Hypothalamus (tissue), 51 donors: ENCODE measurements at places on chromosomes 6 and 20.

DNA sequence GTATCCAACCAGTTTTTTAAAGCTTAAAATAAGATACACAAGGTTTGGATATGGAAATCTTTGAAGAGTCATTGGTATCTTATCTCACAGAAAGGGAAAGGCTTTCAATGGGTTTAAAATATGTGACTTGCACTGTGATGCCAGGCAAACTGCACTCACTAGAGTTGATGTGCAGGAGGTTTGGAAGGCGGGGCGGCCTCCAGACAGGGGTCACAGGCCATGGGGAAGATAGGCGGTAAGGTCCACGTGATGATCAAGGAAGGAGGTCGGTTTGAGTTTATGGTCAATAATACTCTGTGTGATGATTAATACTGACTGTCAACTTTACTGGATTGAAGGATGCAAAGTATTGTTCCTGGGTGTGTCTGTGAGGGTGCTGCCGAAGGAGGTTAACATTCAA is 9.5 kb upstream of the RAMACL start:
- DNase-seq: no peak

GRCh38 chr6:144190593-144190992 is 40.3 kb downstream of the STX11 start:
- no peak for DNase-seq

DNA sequence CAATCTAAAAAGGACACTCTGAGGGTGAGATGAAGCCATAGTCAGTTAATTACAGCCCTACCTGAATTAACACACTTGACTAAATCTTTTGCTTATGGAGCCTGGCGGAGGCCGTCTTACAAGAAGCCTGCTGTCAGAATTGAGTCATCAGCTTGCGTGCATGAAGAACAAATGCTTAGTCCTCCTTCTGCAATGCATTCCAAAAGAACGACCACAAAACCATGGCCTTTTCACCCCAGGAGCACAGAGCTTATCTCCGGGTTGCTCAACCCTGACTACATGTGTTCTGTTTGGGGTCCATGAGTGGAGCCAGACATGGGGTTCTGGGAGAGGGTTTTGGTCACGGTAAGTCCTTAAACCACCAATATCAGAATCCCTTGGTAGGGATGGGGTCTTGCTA is 318.1 kb downstream of the CLIC5 start:
- no peak for DNase-seq

DNA sequence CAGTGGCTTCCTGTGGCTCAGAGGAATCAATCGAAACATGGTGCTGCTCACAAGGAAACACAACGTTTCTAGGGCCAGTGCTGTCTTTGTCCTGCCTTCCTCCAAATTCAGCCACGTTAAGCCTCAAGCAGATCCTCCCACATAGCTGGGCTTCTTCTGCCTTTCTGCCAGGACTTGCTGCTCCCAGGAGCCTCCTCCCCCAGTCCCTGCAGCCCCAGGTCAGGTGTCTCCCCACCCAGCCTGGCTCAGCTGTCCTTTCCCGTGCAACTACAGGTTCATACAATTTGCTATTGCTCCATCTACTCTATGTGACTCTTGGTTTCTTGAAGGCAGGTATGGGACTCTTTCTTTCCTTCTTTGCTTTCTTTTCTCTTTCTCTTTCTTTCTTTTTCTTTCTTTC is 215.3 kb upstream of the RNF24 start:
- DNase-seq: no peak

GRCh38 chr6:135871296-135871695 is 19.8 kb downstream of the PDE7B start:
- DNase-seq: no peak

GRCh38 chr6:158081657-158081935 is 86.5 kb downstream of the SERAC1 start:
- DNase-seq: no peak

DNA sequence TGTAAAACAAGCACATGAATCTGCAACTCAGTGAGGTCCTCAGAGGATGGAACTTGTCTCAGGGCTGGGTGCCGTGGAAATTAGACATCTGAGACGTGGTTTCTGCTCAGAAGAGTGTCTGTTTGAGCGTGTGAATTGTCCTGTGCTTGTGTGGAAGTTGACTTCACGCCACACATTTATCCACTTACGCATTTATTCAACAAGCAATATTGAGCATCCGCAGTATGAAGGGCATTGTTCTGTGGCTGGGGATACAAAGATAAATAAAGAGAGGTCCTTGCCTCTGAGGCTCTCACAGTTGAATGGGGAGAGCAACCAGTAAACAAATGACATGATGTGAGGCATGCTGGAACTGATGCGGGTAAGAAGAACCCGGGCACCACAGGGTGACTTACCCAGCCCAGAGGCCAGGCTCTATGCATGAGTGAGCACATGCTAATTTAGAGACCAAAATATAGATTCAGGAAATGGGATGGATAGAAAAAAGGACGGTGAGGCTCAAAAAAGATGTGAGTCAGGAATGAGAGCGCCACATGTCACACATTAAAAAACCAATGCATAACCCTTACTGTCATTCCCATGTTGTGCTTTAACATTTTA is 60.4 kb downstream of the SOBP start:
- DNase-seq: no peak

DNA sequence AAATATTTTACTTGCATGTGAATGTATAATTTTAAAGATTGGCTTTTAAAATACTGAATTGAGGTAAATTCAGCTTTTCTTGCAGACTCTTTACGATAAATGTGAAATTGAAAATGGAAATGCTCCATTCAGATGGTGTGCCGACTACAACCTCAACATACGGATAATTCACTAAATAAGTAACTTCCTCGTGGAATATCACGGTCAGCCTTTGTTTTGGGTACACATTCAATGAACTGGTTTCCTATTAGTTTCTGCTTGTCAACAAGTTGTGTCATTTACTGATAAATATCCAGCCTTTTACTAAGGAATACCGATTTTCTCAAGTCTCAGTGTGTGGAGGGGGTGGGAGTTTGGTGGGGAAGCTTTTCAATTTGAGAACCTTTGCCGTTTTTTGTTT is 2.4 kb upstream of the IRF4 start:
- no peak for DNase-seq

GRCh38 chr6:148398678-148399077 is 56.0 kb downstream of the SASH1 start:
- no peak for DNase-seq

DNA sequence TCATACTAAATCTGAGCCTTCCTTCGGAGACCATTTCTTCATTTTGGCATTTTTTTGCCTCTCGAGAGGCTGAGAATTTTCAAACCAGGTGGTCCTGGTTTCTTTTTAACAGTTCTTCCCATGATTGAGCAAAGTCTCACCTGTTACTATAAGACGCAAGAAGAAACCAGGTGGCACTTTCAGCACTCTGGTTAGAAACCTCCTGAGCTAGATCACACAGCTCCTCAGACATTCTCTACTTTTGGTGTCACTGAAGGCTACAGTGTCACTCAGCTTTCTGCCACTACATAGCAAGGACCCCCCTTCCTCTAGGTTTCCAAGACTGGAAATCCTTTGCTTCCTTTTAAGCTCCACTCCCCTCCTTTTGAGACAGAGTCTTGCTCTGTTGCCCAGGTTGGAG is 7.3 kb downstream of the IFNGR1 start:
- no peak for DNase-seq

GRCh38 chr6:165086814-165087213 is 222.6 kb downstream of the C6orf118 start:
- DNase-seq: no peak

DNA sequence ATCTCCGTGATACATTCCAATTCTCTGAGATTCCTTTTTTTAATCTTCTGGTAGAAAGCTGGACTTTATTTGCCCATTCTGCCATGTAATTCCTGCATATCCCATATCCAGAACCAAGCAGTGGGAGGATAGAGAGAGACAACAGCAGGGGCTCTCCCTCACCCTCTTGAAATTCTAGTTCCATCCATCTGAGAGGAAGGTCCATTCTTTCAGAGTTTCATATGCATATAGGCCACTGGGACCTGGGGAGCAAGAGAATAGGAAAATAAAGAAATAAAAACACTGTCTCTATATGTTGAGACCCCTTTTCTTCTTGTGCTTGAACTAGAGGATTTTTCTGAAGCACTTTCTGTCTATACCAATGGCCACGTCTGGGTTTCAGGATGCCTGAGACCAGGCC is 147.9 kb upstream of the STMND1 start:
- DNase-seq: no peak

DNA sequence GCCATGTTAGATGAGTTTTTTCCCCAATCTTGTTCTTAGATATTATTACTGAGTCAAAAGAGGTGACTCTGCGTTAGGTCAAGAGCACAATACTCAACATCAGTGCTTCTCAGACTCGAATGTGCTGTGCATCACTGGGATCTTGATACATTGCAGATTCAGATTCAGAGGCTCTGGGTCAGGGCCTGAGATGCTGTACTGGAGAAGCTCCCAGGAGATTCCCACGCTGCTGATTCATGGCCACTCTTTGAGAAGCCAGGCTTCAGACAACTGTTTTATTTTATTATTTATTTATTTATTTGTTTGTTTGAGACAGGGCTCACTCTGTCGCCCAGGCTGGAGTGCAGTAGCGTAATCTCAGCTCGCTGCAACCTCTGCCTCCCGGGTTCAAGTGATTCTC is 41.4 kb upstream of the ARID1B start:
- no peak for DNase-seq

DNA sequence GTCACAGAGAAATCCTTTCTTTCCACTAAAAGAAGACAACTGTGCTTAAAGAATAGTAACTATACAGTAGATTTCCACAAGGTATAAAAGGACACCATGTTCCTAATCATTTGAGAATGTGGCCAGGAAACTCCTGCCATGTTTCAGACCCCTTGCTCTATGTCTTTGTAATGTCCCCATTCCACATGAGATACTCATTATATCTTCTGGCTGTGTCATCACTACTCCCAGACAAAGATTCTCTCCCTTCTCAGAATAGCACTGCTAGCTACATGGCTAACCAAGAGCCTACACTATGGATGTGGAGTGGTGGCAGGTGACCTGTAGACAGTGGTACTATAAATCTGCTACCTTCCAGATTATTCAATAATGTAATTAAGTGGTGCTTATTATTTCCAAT is 218.1 kb upstream of the MCHR2 start:
- DNase-seq: no peak

GRCh38 chr20:38748861-38749149 is 545 bp downstream of the ACTR5 start:
- DNase-seq: no peak

GRCh38 chr6:136523196-136523595 is 27.0 kb downstream of the MAP7 start:
- DNase-seq: no peak

GRCh38 chr20:57118107-57118769 is 148.2 kb downstream of the BMP7 start:
- DNase-seq: no peak

DNA sequence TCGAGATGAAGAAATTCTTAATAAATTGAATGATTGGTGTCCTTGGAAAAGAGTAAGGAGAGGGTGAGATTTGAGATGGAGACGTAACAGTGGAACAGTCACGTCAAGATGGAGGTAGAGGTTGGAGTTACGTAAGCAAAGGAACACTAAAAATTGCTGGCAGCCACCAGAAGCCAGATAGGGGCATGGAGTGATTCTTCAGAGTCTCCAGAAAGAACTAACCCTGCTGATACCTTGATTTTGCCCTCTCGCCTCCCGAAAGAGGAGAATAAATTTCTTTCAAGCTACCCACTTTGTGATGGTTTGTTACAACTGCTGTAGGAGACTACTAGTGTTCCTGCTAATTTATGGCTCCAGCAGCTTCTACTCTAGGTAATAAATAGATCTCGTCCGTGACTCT is 17.6 kb downstream of the CD2AP start:
- no peak for DNase-seq

GRCh38 chr6:139649732-139650131 is 275.3 kb upstream of the CITED2 start:
- DNase-seq: no peak

DNA sequence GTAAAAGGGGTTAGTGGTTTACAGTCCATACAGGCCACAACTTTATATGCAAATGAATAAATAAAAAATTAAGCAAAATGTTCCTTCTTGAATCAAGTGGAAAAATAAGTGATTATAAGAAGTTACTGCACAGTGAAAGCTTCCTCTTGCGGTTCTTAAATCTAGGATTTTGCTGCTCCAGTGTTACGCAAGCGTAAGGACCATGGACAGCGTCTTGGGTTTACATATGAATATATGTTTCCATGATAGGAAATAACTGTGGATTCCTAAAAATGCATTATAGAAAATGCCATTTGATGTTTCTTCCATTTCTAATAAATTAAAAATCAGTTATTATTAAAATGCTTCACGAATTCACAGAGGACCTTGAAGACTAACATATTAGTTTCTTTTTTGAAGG is 176.6 kb upstream of the POU3F2 start:
- DNase-seq: no peak

GRCh38 chr6:2439632-2440031 is 194.2 kb upstream of the GMDS start:
- DNase-seq: no peak

DNA sequence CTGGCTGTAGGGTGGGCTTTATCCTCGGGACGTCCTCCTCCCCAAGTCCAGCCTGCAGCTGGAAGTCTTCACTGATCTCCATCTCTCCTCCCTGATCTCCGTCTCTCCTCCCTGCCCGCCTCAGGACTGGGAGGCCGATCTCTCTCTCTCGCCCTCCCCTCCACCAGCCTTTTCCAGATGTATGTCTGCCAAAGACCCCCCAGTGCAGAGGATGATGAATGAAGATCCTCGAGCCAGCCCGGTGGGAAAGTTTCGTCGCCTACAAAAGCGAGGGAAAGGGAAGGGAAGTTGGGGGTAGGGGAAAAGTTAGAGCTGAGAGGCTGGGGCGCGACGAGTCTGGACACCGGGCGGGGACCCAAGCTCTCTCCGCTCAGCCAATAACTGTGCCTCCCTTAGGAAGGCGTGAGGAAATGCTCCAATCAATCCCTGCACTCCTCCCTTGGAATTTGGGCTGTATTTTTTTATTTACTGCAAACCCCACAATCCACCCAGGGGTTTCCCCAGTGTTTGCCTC is 595 bp upstream of the SRF start:
- no peak for DNase-seq

DNA sequence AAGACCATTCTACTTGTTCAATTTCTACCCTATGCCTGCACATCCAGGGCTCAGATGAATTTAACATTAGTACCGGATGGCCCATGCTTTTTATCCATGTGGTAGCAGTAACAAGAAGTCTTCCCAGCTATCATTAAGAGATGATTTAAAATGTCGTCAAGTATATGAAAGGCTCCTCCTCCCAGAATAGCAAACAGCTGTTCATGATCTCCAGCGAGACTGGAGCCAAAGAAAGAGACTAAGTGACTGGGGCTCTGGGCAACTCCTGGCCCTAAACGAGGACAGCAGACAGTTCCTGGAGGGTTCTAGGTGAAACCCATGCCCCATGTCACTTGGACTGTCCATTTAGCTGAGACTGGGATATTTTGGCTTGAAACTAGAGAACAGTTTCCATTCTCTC is 160.8 kb downstream of the CDC5L start:
- DNase-seq: no peak
